Fibroblast of lung (primary cell): ENCODE measurements at places on chromosomes 12 and 14.

DNA sequence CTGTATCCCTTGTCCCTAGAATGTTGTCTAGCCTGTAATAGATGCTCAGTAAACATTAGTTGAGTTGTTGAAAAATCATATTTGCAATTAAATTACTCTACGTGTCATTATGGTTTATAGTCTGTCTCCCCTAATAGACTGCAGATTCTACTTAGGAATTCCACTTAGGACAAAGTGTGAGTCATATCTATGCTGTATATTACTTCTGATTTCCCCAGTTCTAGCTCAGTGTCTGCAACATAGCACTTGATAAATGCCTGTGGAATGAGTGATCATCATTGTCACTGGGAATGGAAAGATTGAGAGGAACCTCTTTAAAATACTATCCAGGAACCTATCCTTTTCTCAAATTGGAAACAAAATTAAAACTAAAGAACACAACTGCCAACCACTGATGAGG lies 99.3 kb downstream of the TBX5 start:
- peak; percentile 81 for DNase-seq

DNA sequence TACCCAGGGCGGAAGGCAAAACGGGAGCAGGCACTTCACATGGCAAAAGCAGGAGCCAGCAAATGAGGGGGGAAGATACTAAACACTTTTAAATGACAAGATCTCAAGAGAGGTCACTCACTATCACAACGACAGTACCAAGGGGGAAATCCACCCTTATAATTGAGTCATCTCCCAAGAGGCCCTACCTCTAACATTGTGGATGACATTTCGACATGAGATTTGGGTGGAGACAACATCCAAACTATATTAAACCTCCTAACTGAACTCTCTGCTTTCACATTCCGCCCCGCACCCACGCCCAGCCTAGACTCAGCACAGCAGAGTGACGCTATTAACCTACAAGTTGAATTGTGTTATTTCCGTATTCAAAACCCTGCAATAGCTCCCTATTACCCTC lies 76.7 kb upstream of the SCAF11 start:
- DNase-seq, result no peak

GRCh38 chr14:98607341-98607910 lies 664.6 kb downstream of the BCL11B start:
- DNase-seq, result no peak

DNA sequence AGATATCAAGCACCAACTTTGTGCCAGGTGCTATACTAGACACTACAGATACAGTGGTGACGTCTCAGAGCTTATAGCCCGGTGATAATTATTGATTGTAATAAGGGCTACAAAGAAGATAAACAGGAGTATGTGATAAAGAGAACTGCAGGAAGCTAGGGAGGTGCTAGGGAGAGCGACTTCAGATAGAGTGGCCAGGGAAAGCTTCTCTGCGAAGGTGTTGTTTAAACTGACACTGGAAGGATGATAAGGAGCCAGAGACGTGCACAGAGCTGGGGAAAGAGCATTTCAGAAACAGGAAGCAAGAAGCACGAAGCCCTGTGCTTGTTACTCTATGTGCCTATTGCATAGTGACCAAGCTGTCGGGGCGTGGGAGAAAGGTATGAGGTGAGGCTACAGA lies 48.1 kb upstream of the OTX2 start:
- no peak for DNase-seq

DNA sequence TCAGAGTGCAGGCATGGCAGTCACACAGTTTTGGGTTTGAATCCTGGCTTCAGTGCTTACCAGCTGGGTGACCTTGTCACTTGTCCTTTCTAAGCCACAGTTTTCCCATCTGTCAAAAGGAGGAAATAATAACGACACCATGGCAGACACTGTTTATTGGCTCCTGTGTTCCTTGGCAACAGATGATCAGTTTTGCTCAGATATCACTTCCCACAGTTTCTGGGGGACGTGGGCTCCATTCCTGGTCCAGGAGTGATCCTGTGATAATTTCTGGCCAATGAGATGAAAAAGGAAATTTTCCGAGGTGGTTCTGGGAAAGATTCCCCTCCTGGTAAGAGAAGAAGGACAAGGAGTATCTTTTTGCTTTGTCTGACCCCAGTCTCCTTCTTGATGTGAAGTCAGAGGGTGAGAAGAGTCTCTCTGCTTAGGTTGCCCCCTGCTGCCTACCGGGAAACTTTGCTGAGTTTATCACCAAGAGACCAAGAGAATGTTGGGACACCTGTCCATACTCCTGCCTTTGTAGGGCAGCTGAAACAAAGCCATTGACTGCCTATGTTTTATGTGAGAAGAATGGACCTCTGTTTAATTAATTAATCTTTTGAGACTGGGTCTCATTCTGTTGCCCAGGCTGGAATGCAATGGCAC lies 178.9 kb upstream of the NRXN3 start:
- no peak for DNase-seq

DNA sequence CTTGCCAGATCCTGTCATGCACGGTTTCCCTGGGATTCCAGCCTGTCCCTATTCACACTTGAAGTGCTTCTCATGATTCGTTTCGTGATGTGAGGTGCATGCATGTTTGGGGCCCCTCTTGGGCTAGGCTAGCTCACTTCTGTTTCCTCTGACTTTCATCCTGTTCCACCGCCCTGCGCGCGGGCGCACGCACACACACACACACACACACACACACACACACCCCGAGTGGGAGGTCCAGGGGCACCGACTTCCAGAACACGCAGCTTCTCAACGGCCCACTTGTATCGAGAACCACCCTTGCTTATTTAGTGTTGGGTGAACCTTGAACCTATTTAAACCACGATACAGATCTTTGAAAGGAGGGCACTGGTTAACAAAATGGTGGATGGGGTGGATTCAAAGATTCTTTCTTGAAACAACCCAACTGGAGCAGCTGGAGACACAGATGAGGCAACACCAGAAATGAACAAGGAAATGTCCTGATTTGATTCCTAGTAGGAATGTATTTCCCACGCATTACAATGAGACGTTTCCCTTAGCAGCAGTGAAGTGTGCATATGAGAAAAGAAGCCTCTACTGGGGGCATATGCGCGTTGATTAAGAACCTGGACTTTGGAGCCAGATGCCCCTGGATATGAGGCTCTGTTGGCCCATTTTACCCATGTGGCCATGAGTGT lies 16.3 kb downstream of the ELK3 start:
- no peak for DNase-seq
